MM.1S (cell line): ENCODE measurements at places on chromosomes 1 and 21.

DNA sequence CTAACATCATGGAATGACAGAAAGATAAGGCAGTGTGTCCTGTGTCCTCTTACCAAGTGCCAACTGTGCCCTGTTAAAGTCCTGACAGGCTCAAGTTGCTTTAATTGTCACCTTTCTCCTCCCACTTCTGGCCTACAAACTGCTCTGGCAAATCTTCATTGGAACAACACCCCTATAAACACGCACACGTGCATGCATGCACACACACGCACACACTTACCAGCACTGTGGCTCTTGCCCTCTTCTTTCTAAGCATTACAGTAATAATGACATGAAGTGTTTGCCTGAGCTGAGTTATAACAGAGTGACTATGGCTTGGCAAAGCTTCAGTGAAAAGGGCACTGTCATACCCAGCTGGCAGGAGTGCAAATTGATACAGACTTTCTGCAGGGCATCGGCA, 82.3 kb upstream of the SYT6 start:
- H3K27me3 ChIP-seq, result no peaks in the 10 kb centered on the region
- no peak for DNase-seq
- H3K27ac ChIP-seq, result no peak overlapping the region
- no peak overlapping the region for H3K4me3 ChIP-seq
- no peaks in the 10 kb centered on the region for H3K4me1 ChIP-seq

DNA sequence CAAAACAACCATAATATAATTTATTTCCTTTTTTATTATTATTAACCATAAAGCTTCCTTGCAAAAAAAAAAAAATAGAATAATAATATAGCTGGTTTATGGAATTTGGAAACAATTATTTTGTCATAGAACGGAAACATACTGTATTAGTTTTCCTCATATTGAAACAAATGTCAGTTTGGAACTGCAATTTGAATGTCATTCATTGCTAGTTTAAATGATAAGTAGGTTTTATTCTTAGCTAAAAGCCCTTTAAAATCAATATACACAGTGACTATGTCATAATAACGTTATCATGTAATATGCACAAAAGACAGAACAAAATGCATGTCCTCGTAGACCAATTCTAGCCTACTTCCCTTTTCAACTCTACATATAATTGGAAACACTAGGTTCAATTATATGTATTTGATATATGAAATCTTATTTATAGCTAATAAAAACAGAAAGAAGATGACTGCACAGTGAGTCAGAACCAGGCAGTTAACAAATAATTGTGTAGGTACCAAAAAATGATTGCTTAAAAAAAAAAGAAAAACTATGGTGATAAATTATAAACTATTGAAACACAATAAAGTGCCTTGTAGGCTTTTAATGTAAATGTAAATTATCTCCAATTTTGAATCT, 85.2 kb upstream of the EXO1 start:
- H3K27ac ChIP-seq, result no peak overlapping the region
- DNase-seq, result no peak
- no peak overlapping the region for H3K4me3 ChIP-seq
- H3K27me3 ChIP-seq, result no peaks in the 10 kb centered on the region
- H3K4me1 ChIP-seq, result peaks cover 1% of the 10 kb centered on the region; the same call in 1 of the 2 replicates

DNA sequence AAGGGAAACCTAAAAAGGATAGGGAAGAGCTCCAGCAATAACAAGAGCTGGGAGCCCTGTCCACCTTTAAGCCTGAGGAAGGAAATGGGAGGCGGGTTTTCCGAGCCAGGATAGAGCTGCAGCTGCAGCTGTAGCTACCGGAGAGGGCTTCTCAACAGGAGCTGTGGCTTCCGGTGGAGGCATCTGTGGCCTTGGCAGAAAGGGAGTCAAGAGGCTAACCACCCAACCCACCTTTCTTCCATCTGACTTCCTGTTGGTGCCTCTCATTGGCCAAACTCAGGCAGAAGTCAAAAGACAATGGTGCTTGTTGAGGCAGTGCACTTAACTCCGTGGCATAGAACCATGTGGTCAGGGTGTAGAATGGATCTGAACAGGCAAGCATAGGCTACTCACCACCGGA, 313.1 kb upstream of the DAB1 start:
- no peaks in the 10 kb centered on the region for H3K4me1 ChIP-seq
- no peak overlapping the region for H3K27ac ChIP-seq
- H3K4me3 ChIP-seq, result no peak overlapping the region
- H3K36me3 ChIP-seq, result no peaks in the 10 kb centered on the region

DNA sequence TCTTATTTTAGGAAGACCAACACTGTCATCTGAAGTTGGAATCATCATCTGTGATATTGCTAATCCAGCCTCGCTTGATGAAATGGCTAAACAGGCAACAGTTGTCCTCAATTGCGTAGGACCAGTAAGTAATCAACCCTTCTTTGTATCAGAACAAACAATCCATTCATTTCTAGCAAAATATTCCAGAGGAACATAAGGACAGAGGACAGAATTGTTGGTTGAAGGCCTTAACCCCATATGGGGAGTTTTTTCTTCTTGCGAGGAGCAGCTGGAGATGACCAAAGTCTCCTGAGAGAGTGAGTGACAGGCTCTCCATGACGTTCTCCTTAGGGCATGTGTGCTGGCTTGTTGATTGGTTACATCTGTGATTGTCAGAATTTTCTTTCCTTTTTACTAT, 2.7 kb downstream of the SCCPDH start:
- no peak for DNase-seq
- H3K4me1 ChIP-seq, result no peaks in the 10 kb centered on the region
- no peaks in the 10 kb centered on the region for H3K36me3 ChIP-seq
- no peaks in the 10 kb centered on the region for H3K27me3 ChIP-seq
- H3K27ac ChIP-seq, result no peak overlapping the region

- peaks cover 30% of the 10 kb centered on the region for H3K36me3 ChIP-seq
- no peak overlapping the region for H3K4me3 ChIP-seq
- H3K27me3 ChIP-seq, result no peaks in the 10 kb centered on the region
- no peak for DNase-seq
Observed at GRCh38 chr21:17607684-17608083, 5.0 kb downstream of the BTG3 start.

DNA sequence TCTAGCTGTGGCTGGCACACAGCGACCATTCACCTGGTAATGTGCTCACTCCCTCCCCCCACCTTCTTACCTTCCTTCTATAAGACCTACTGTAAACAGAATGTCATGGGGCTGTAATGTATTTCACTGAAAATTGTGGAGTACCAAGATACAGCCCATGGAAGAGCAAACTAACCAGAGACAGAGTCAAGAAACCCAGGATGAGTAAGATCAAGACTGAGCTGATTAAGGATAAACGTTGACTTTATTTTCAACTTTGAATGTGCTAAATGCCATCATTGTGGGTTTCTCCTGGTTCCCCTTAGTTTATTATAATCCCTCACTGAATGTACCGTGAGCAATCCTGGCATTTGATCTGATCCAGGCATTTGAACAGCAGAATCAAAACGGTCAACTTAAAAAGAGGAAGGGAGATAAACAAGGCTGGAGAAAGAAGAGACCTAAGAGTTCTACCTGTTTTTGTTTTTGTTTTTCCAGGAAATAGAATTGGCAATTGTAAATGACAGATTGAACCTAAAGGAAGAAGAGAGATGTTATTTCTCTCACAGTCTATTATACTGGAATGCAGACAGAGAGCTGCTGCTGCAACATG, 16.1 kb upstream of the ATP1B1 start:
- H3K36me3 ChIP-seq, result no peaks in the 10 kb centered on the region
- no peak overlapping the region for H3K27ac ChIP-seq
- H3K4me3 ChIP-seq, result no peak overlapping the region
- H3K4me1 ChIP-seq, result no peaks in the 10 kb centered on the region

GRCh38 chr1:76580206-76580605, 287.1 kb upstream of the ST6GALNAC5 start:
- H3K27ac ChIP-seq, result no peak overlapping the region
- H3K36me3 ChIP-seq, result no peaks in the 10 kb centered on the region
- H3K27me3 ChIP-seq, result no peaks in the 10 kb centered on the region
- DNase-seq, result no peak
- no peak overlapping the region for H3K4me3 ChIP-seq

DNA sequence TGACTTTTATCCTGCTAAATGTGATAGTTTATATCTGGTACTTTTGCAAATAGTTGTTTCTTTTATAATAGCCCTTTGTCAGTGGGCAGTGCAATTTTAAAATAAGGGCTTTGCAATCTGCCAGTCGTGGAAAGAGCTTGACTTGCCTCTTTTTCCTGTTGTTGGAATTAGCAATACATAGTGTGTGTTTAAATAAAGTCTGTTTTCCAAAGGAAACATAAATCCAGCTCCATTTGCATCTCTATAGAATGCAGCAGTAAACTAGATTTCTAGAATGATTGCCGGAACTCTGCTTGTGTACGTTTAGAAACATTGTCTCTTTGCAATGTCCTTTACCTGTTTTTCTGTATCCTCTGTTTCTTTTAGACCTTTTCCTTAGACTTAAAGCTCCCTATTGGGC, 33.1 kb downstream of the GABPA start:
- H3K27ac ChIP-seq, result no peak overlapping the region
- H3K4me3 ChIP-seq, result no peak overlapping the region
- no peaks in the 10 kb centered on the region for H3K27me3 ChIP-seq
- peaks cover 4% of the 10 kb centered on the region for H3K4me1 ChIP-seq
- no peak for DNase-seq
- no peaks in the 10 kb centered on the region for H3K36me3 ChIP-seq

GRCh38 chr1:40944326-40944725, 35.2 kb upstream of the CTPS1 start:
- no peaks in the 10 kb centered on the region for H3K36me3 ChIP-seq
- no peaks in the 10 kb centered on the region for H3K4me1 ChIP-seq
- no peak overlapping the region for H3K4me3 ChIP-seq
- DNase-seq, result no peak

GRCh38 chr1:69814926-69815325, 247.2 kb downstream of the LRRC7 start:
- no peaks in the 10 kb centered on the region for H3K36me3 ChIP-seq
- no peak overlapping the region for H3K27ac ChIP-seq
- no peaks in the 10 kb centered on the region for H3K4me1 ChIP-seq
- no peak for DNase-seq

DNA sequence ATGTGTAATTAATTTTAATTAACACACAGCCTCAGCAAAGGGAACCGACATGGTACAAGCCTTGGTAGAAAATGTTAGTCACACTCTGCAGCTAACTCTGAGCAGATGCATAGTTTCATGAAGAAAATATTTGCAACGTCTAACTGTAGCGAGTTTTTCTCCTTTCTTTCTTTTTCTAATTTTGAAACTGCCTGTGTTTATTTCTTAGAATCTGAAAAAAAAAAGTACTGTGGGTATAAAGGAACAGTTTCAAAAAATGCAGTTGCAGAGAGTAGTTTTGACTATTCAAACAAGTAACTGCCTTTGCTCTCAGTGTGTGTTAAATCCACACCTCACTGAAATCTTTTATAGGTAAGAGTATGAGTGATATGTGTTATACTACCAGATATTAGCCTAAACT, 149.9 kb upstream of the C1orf105 start:
- H3K4me1 ChIP-seq, result peaks cover 9% of the 10 kb centered on the region; the same call in 1 of the 2 replicates
- no peak overlapping the region for H3K27ac ChIP-seq

DNA sequence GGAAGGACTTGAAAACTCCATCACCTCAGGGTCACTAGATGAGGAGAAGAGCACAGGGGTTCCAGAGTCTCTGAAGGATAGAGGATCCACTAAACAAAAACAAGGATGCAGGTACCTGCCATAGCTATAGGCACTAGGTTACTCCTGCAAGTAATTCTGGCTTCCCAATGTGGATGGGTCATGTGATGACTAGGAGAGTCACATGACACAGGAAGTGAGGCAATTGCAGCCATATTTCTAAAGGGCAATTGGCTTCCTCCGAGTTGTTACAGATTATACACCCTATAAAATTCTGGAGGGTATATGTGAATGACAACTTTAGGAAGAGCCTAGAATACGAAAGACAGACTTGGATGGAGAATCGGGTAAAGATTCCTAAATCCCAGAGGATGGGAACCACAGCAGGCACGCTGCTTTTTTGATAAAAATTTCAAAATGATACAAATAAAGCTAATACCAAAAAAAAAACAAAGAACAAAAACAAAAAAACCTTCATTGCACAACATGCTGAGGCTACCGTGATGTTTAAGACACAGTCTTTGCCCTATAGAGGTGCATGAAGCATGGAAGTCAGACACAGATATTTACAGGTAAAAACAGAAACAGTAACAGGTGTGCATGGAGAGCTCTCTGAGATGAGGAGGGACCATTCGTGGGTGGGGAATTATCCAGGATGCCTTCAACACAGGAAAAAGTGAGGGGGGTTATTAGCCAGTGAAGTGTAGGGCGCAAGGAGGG, 10.5 kb downstream of the MTX1 start:
- H3K4me1 ChIP-seq, result peaks cover 6% of the 10 kb centered on the region; the same call in 1 of the 2 replicates
- DNase-seq, result peak; percentile 42
- H3K27ac ChIP-seq, result no peak overlapping the region
- H3K4me3 ChIP-seq, result no peak overlapping the region
- no peaks in the 10 kb centered on the region for H3K36me3 ChIP-seq

DNA sequence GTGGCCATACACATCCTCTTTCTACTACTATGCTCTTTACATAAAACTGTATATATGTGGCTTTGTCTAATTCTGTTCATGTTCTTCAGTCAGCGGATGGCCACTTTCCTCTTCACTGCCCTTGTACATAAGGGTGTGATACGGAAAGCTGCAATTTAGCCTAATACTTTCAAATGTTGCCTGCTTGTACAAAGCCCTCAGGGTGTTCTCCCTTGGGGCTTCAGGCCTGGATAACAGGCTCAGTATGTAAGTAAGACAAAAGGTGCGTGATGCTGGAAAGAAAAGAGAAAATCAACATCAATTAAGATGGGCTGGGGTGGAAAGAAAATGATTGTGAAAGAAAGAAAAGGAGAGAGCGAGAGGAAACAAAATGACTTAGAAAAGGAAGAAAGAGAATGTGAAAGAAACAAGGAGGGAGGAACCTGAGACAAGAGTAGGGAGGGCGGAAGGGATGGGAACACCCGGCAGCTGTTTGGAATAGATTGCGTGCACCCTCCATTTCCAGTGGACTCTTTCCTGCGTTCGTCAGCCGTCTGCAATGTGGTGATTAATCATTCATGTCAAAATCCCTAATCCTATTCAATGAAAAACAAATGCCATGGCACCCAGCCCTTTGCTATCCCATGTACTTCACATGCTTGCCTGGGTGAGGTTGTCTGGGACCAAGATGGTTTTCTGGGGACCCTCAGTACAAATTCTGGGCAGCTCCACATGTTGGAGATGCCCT, 553.6 kb downstream of the NUF2 start:
- DNase-seq, result no peak
- H3K27ac ChIP-seq, result no peak overlapping the region
- no peak overlapping the region for H3K4me3 ChIP-seq
- no peaks in the 10 kb centered on the region for H3K4me1 ChIP-seq
- H3K27me3 ChIP-seq, result no peaks in the 10 kb centered on the region

GRCh38 chr1:201595381-201595780, 56.5 kb downstream of the NAV1 start:
- no peak for DNase-seq
- H3K4me1 ChIP-seq, result no peaks in the 10 kb centered on the region
- no peak overlapping the region for H3K27ac ChIP-seq
- no peak overlapping the region for H3K4me3 ChIP-seq

GRCh38 chr21:29053656-29054055, 19.8 kb downstream of the CCT8 start:
- no peak overlapping the region for H3K4me3 ChIP-seq
- no peaks in the 10 kb centered on the region for H3K4me1 ChIP-seq
- H3K27ac ChIP-seq, result no peak overlapping the region
- H3K36me3 ChIP-seq, result peaks cover 14% of the 10 kb centered on the region
- no peaks in the 10 kb centered on the region for H3K27me3 ChIP-seq

- H3K4me1 ChIP-seq, result no peaks in the 10 kb centered on the region
- no peaks in the 10 kb centered on the region for H3K27me3 ChIP-seq
- H3K27ac ChIP-seq, result no peak overlapping the region
- DNase-seq, result no peak
- H3K4me3 ChIP-seq, result no peak overlapping the region
- no peaks in the 10 kb centered on the region for H3K36me3 ChIP-seq
Observed at GRCh38 chr21:26147535-26147934, 23.0 kb downstream of the APP start.
